ENCODE measurements at places on chromosomes 7 and 10.

- H3K4me1 ChIP-seq: no peaks in the 10 kb centered on the region
- DNase-seq: no peak
- H3K36me3 ChIP-seq: no peaks in the 10 kb centered on the region
- no peak overlapping the region for H3K27ac ChIP-seq
- peaks cover 12% of the 10 kb centered on the region for H3K27me3 ChIP-seq
- H3K4me3 ChIP-seq: no peak overlapping the region
Observed at GRCh38 chr10:69916118-69916517, 114.4 kb downstream of the COL13A1 start.

DNA sequence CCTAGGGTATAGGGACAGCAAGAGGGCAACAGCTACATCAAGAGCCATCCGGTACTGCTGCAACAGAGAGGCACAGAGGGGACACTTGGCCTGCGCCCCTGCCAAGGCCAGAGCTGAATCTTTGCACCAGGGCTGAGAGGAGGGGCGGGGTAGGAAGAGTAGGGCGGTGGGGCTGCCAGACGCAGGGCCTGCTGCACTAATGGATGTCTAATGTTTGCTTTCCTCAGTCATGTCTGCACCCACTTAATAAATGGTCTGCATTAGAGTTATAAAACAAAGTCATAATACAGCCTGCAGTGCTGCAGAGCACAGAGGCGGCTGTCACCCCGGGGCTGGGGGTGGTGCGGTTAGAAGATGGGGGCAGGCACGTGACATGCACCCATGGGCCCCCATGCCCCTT lies 42.2 kb upstream of the SLC29A3 start:
- no peak overlapping the region for H3K27ac ChIP-seq
- H3K4me1 ChIP-seq: no peaks in the 10 kb centered on the region
- no peaks in the 10 kb centered on the region for H3K36me3 ChIP-seq
- H3K27me3 ChIP-seq: no peaks in the 10 kb centered on the region
- no peak for DNase-seq
- no peak overlapping the region for H3K4me3 ChIP-seq

GRCh38 chr7:128830231-128831177 lies at the start of gene FLNC:
TSS of gene FLNC (plus strand) at chr7:128830406. CDS start at chr7:128830638, 232 bp downstream.
- no peak within 1 kb of the TSS for H3K27ac ChIP-seq
- peak; percentile 58 for DNase-seq
- no peaks in the 10 kb centered on the region for H3K36me3 ChIP-seq
- peaks cover 17% of the 10 kb centered on the region for H3K4me1 ChIP-seq
- H3K4me3 ChIP-seq: peak within 1 kb of the TSS; percentile 61

DNA sequence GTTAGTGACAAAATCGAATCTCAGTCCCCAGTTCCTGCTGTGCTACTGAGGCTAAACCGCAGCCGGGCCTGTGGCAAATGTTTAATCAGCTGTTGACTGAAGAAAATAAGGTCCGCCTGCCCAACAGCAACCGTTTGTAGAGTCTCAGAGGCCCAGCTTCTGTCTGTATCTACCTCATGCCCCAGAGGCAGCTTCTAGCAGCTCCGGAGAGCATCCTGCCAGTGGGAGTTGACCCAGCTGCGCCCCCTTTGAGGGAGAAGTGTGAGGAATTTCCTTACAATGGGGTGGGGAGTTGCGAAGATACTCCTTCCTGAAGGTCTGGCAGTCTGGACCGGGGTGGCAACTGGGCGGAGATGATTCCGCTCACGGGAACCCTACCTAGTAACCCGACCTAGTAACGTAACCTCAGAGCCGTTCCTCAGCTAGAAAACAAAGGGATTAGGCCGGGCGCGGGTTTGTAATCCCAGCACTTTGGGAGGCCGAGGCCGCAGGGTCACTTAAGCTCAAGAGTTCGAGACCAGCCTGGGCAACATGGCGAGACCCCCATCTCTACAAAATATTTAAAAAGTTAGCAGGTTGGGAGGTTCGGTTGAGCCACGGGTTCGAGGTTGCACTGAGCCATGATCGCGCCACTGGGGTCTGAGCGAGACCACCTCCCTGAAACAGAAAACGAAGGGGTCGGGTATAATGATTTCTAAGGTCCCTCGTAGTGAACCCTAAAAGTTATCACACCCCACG lies 846 bp upstream of the ZNF775 start:
- peak overlapping the region; percentile 83 for H3K27ac ChIP-seq
- peak; percentile 57 for DNase-seq
- peak overlapping the region; percentile 81 for H3K4me3 ChIP-seq
- peaks cover 21% of the 10 kb centered on the region for H3K36me3 ChIP-seq
- no peaks in the 10 kb centered on the region for H3K27me3 ChIP-seq

DNA sequence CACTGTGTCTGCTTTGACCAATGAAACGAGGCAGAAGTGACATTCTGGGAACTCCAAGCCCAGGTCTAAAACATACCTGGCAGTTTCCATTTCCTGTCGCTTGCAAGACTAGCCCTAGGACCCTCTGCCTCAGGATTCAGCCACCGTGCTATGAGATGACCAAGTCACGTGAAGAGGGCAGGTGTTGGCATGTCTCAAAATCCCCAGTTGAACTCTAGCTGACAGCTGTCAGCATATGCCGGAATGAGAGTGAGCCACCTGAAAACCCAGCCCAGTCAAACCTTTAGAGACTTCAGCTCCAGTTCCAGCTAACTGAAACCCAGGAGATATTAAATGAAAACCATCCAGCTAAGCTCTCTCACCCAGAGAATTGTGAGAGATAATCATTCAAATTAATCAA lies 89.9 kb upstream of the PPP1R3A start:
- no peaks in the 10 kb centered on the region for H3K4me1 ChIP-seq
- no peak for DNase-seq
- peaks cover 5% of the 10 kb centered on the region for H3K27me3 ChIP-seq
- H3K27ac ChIP-seq: no peak overlapping the region
- H3K4me3 ChIP-seq: no peak overlapping the region
- no peaks in the 10 kb centered on the region for H3K36me3 ChIP-seq

DNA sequence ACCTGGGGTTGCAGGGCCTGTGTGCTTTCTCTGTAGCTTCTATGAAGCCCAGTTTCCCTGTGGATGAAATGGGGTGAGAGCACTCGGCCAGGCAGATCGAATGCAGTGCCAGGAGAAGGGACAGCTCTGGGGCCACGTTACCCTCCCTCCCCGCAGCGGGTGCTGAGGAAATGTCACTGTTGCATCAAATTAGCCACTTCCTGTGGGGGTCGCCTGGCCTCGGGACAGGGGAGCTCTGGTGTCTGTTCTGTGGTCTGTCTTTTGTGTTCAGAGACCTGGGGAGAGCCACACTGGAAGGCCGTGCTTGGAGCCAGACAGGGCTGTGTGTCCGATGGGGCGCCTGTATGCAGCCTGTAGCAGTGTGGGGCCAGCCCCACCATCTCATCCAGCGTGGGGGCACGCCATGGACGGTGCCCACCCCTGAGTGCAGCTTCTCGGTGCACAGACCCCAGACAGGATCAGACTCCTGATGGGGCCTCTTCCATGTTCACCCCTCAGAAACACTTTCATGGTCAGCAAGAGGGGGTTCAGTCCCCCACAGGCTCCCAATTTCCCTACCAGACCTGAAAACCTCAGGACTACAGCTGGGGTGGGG lies 13.6 kb downstream of the TTYH3 start:
- no peaks in the 10 kb centered on the region for H3K36me3 ChIP-seq
- peak overlapping the region; percentile 84 for H3K27ac ChIP-seq
- no peaks in the 10 kb centered on the region for H3K27me3 ChIP-seq
- H3K4me1 ChIP-seq: peaks cover 16% of the 10 kb centered on the region
- peak overlapping the region; percentile 62 for H3K4me3 ChIP-seq

GRCh38 chr10:114663626-114664025 lies 5.6 kb upstream of the ABLIM1 start:
- H3K4me3 ChIP-seq: no peak overlapping the region
- H3K36me3 ChIP-seq: no peaks in the 10 kb centered on the region
- H3K27me3 ChIP-seq: no peaks in the 10 kb centered on the region

DNA sequence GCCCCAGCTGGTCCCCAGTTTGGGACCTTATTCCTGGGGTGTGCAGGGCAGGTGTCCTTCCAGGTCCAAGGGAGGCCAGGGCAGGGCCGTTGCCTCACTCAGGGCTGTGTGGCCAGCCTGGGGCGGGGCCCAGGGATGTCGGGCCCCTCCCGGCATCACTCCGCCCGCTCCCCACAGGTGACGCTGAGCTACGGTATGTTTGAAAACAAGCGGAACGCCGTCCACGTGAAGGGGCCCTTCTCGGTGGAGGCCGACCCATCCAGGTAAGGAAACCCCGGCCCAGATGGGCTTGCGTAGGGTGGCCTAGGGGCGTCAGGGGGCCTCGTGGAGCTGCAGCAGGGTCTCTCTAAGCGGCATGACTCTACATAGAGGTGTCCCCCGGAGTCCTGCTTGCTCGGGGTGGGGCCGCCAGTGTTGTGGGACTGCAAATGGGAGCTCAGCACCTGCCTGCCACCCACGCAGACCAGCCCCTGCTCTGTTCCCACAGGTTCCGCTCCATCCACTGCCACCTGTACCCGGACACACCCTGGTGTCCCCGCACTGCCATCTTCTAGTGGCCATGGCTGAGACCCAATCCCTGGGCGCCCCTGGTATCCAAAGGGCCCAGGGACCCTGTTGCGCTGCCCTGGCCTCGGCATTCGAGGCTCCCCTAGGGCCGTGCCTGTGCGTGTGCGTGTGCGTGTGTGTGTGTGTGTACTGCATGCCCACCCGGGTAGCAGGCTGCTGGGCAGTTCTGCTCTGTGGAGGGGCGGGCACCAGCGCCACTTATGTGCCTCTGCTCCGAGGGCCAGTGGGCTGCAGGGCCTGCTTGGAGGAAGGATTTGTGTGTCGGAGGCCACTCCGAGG lies 7.3 kb downstream of the LFNG start:
- no peak overlapping the region for H3K27ac ChIP-seq
- DNase-seq: no peak
- H3K27me3 ChIP-seq: no peaks in the 10 kb centered on the region
- H3K4me3 ChIP-seq: no peak overlapping the region

Data from activated T-cell treated with anti-CD3 and anti-CD28 coated beads, Interleukin-2, amount 50 U/mL, for 24 hours (primary cell).